ENCODE measurements at places on chromosomes 3 and 15.

- DNase-seq, result no peak
Observed at GRCh38 chr3:170323331-170323730, 34.2 kb upstream of the SKIL start.

GRCh38 chr15:63582718-63583426 lies 14.3 kb upstream of the FBXL22 start:
- DNase-seq, result no peak

DNA sequence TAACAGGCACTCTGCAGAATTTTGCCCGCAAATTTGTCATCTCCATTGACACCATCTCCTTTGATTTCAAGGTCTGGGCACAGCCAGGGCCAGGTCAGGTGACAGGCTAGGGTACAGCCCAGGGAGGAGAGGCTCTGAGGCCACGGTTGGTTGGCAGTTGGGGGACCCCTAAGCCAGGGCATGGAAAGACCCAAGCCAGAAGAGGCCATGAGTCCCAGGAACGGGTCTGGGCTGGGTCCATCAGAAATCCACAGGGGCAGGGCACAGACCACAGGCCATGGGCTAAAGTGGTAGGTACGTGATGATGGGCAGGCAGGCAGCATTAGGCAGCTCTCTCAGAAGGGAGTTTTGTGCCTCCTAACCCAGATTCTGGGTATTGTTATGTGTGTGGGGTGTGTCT lies 45.8 kb downstream of the SEMA3G start:
- no peak for DNase-seq

DNA sequence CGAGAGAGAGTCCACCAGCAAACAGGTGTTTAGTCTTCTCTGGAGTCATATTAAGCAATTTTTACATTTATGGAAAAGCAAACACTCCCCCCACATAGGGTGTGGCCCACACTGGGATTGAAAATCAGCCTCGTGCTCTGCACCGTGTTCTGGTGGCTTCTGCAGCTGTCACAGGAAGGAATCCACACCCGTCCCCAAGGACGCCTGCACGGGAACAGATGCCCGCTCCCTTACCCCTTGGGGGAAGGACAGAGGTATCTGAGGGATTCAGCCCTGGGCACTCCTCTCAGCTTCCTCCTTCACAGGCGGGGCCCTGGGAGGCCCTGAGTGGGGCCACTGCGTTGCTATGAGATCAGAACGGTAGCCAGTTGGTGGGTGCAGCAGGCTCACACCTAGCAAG lies 27.8 kb downstream of the LIPC start:
- DNase-seq, result no peak
